ENCODE measurements at places on chromosomes 5 and 9. TPM values are rescaled to one million over a fixed set of nuclear protein-coding genes. Genes with fewer than 3 reads are reported as not detected.

The LHX3 gene
- polyA plus RNA-seq = not detected

The ANKRD18B gene
- 0.12 TPM for polyA plus RNA-seq

The LTC4S gene
- polyA plus RNA-seq = 4.6 TPM

The OLFML2A gene
- 142 TPM for polyA plus RNA-seq

The B4GALT7 gene
- 20.3 TPM for polyA plus RNA-seq

The DAB2IP gene
- polyA plus RNA-seq = 49.0 TPM

The PCDHB9 gene
- 2.8 TPM for polyA plus RNA-seq

The IRGM gene
- polyA plus RNA-seq = not detected

The DAPK1 gene
- polyA plus RNA-seq = 18.3 TPM

The TLX3 gene
- not detected for polyA plus RNA-seq

The FABP6 gene
- polyA plus RNA-seq = not detected

The OSMR gene
- 6.0 TPM for polyA plus RNA-seq

The PRDM9 gene
- not detected for polyA plus RNA-seq

DNA sequence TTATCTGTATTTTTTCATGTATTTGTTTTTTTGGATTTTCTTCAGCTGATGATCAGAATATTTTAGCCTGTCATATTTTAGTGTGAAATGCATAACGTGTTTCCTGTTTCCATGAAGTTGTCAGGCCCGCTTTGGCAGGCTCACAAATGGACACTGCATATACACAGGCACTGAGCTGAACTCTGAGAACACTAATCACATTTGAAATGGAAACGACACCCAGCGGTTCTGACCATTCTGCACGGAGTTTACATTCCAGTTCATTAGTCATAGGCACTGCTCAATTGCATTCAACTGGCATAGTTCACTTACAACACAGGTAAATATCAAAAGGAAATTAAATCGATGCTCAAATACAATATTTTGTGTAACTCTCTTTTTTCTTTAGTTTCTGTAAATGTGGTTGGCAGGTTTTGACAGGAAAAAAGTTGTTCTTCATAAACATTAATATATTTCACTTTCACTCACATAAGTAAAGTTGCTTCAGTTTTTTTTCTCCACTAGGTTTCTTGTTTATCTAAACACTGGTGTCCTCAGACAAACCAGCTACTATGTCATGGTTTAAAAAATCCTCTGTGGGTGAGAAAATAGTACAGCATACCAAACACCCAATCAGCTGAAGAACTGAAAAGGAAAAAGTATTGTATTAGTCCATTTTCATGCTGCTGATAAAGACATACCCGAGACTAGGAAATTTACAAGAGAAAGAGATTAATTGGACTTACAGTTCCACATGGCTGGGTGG is 559.0 kb upstream of the DAP start:
- no peak for DNase-seq

GRCh38 chr5:149961186-149961685 is 678 bp downstream of the SLC26A2 start:
- peak; percentile 4 for DNase-seq

DNA sequence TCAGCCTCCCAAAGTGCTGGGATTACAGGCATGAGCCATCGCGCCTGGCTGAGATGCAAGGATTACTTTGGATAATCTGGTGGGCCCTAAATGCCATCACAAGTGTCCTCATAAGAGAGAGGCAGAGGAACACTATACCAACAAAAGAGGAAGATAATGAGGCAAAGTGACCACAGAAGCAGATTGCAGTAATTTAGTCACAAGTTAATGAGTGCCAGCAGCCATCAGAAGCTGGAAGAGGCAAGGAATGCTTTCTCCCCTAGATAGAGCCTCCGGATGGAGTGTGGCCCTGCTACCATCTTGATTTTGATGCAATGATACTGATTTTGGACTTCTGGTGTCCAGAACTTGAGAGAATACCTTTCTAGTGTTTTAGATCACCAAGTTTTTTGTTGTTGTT is 122.3 kb downstream of the SPATA31D1 start:
- DNase-seq = no peak

GRCh38 chr9:118985851-118986250 is 383.4 kb downstream of the BRINP1 start:
- peak; percentile 92 for DNase-seq

GRCh38 chr9:109477258-109478050 is 20.7 kb downstream of the PTPN3 start:
- no peak for DNase-seq

DNA sequence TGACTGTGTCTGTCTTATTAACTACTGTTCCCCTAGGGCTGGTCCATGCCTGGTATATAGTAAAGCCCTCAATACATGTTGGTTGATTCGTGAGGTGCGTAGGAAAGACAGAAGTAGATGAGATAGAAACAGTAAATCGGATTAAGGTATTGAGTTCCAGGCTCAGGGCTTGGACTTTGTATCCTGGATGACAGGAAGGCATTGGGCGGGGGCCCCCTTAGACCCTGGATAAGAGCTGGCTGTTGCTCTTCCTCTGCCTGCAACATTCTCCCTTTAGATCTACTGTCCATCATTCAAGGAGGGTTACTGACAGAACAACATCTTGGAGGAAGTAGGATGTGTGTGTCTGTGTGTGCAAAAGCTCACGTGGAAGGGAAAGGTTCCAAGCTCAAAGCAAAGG is 31.2 kb upstream of the CTNNA1 start:
- DNase-seq = no peak

DNA sequence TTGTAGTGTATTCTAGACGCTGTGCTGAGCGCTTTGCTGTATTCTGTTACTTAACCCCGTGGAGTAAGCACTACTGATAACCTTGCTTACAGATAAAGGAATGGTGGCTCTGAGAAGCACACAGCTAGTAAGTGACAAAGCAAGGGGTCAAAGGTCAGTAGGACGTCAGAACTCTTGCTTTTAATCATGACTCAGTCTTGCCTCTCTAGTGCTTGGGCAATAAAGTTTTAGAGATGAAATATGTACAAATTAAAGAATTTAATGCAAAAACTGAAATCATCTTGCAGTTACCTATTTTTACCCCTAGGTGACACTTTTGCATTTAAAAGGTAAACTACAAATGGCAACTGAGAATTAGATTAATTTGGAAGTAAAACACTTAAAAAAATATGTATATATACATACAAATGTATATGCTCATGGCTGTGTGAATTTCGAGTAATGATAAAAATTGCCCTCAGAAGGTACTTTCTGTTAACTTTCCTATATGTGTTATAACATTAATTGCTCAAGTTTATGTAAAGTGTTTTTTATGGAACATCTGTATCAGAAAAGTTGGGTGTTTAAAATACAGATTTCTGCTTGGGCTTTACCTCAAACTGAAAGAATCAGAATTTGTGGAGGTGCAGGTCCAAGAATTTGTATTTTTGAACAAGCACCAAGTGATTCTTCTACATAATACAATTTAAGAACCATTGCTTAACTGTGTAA is 175.1 kb upstream of the DAB2 start:
- peak; percentile 33 for DNase-seq

GRCh38 chr5:64221911-64222310 is 56.3 kb downstream of the RNF180 start:
- DNase-seq = no peak

DNA sequence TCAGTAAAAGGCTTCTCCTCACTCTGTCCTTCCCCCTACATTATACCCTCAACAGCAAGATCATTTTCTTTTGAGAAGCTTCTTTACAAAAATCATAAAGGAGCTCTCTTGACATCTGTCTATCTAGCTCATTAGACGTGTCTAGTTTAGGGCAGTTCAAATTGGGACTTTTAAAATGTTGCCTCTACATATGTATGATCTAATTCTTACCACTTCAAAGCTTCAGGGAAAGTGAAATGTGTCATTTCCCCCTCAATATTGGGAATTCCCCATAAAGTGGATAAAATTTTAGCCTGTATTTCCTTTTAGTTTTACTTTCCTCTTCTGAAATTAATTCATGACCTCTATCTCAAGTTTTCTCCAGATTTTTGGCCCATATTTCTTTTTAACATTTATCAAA is 323.7 kb downstream of the ARRDC3 start:
- no peak for DNase-seq

GRCh38 chr5:126506079-126506478 is 82.9 kb downstream of the GRAMD2B start:
- no peak for DNase-seq

DNA sequence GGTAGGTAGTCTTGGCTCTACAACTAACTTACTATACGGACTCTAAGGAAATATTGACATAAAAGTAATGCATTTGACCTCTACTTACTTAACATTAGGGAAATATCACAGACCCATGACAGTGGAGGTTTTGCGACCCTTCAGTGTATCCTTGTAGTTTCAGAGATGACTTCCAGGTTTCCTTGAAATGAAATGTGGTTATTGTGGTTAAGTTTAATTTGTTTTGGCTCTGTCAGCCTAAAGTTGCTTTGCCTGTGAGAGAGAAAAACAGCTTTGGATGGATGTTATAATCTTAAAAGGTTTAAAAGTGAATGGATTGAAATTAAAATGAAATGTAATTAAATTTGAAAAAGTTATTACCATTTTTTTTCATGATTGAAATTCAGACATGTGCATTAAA is 42.9 kb downstream of the LRRTM2 start:
- DNase-seq = no peak

- DNase-seq = peak; percentile 68
These were observed 1.0 kb downstream of the CERT1 start for GRCh38 chr5:75510417-75510835.

GRCh38 chr5:8908055-8908683 is 637.7 kb downstream of the SEMA5A start:
- no peak for DNase-seq

GRCh38 chr5:171639966-171640365 is 145.7 kb upstream of the SMIM23 start:
- no peak for DNase-seq

GRCh38 chr5:132777209-132778069 is at the start of gene SEPTIN8:
TSS of gene SEPTIN8 (minus strand) at chr5:132777239. CDS start at chr5:132777137, 102 bp downstream.
- peak; percentile 85 for DNase-seq

GRCh38 chr5:137478043-137478442 is 21.1 kb downstream of the SPOCK1 start:
- no peak for DNase-seq

DNA sequence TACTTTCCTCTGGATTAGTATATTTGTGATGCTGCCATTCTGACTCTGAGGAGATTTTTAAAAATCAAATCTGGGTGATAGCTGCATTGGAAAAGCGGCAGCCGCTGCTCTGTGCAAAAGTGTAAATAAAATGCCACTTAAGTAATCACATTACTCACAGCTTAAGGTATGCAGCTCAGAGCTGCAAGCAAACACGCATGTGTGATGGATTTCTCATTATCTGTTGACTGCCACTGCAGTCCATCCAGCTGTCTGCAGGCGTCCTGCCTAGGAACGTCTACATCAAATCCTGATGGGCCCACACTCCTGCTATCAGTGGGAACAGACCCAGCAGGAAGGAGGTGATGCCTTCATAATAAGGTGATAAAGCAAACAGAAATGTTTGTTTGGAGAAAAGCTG is 216.9 kb downstream of the SPOCK1 start:
- no peak for DNase-seq

DNA sequence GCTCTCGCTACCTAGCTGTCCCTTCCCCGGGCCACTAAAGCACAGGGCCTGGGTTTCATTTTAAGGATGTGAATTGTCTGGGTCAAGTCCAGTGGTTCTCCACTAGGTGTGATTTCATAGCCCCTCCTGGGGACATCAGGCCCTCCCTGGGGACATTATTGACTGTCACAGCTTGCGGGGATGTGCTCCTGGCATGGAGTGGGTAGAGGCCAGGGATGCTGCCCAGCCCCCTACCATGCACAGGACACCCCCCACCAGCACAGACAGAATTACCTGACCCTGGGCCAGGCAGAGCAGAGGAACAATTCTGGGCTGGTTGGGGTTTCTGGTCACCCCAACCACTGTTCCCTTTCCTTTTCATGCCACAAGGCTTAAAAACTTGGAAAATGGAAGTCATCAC is 4.1 kb downstream of the FAM78A start:
- DNase-seq = no peak

GRCh38 chr9:114399381-114399780 is 11.6 kb upstream of the AKNA start:
- DNase-seq = no peak

- DNase-seq = no peak
These were observed 149.8 kb upstream of the ANKRD55 start for GRCh38 chr5:56382896-56383295.

DNA sequence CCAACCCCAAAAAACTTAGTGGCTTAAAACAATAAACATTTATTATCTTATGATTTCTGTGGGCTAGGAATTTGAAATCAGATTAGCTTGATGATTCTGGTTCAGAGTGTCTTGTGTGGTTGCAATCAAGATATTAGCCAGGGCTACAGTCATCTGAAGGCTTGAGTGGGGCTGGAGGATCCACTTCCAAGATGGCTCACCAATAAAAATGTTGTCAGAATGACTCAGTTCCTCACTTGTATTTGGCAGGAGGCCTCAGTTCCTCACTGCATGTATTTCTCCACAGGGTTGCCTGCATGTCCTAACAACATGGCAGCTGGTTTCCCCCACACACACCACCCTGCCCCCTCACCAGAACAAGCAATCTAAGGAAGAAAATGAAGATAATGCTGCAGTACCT is 98.2 kb upstream of the NIPBL start:
- DNase-seq = no peak

GRCh38 chr5:76292620-76293322 is 110.3 kb upstream of the IQGAP2 start:
- DNase-seq = peak; percentile 61

DNA sequence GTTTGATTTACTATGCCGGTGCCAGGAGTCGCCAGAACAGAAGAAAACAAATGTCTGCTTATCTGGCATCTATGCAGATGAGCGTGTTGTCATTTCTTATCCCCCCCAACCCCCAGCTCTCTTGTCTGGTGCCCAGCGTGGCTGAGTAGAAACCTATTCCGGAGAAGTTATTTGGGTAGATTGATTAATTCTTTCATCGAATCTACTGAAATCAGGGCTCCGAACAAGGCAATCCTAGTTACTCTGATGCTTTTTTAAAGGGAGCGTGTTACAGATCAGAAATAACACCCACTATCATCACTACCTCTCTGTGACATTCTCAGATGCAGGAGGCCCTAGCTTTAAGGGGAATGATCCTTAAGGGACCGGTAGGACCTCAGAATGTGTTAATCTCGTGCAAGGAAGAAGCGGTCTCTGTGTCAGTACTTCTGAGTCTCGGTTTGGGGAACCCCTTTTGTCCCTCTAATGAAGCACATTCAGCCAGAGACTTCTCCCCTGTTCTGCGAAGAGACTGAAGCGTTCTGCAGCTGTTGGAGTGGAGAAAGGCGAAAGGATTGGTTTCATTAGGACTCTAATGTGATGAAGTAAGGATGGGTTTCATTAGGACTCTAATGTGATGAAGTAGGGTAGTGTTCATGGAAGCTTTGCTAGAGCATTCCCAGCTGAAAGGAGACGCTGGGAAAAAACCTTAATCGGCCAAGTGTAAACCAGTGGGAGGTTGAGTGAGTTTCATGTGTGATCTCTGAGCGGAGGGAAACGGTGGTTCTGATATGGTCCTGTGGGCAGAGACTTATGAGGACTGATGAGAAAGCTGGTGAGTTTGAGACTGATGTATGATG is 1.5 kb downstream of the PIP5K1B start:
- peak; percentile 1 for DNase-seq

- no peak for DNase-seq
These were observed 10.5 kb upstream of the TMEM252 start for GRCh38 chr9:68551191-68551590.

DNA sequence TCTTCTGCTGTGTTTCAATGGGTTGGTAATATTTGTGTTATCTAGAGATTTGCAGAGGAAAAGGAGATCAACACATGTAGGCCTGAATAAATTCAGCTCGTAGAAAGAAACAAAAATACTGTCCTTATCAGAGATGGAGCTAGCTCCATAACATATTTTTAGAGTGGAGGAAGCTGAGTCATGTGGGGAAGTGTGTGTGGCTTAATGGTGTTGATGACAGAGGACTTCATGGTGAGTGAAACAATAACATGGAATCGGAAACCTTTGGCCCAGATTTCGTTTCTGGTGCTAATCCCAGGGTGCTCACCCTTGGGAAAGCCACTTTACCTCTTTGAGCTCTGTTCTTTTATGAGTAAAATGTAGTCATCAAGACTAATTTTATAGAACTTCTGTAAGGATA is 825.0 kb downstream of the TLR4 start:
- peak; percentile 7 for DNase-seq
